GM10248 (cell line): ENCODE measurements at places on chromosomes 7 and 10.

DNA sequence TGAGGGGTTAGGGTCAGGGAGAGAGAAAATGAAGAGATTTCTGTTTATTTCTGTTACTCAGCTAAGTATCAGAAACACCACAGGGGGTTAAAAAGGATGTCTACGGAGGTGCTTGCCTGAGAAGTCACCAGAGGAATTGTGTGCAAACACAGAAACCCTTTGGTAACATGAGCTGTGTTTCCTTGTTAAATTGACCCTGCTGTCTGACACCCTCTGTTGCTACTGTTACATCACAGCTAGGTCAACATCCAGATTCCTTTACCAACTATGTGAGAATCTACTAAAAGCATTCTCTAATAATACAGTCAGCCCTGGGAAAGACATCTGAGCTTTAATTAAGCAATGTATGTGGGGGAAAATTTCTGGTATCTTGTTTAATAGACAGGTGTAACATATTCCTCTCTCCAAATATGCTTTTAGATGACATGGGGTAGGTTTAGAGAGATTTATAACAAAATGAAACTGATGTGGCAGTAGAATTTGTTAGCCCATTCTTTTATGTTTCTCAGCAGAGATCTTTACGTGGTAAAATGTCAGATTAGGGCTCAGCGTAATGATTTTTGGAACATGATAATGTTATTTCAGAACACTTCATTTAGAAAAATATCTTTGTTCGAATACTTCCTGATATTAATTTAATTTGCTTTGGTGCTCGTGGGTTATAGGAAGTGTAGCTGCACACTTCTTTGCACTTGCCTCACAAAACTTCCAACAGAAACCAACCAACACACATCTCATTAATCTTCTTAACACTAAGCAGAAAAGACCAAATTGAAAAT is 168.0 kb upstream of the AHR start:
- DNase-seq = no peak

GRCh38 chr10:47175181-47176123 is 124.5 kb upstream of the GDF10 start:
- no peak for DNase-seq

- no peak for DNase-seq
These were observed 26.2 kb downstream of the PALD1 start for GRCh38 chr10:70504521-70505358.

DNA sequence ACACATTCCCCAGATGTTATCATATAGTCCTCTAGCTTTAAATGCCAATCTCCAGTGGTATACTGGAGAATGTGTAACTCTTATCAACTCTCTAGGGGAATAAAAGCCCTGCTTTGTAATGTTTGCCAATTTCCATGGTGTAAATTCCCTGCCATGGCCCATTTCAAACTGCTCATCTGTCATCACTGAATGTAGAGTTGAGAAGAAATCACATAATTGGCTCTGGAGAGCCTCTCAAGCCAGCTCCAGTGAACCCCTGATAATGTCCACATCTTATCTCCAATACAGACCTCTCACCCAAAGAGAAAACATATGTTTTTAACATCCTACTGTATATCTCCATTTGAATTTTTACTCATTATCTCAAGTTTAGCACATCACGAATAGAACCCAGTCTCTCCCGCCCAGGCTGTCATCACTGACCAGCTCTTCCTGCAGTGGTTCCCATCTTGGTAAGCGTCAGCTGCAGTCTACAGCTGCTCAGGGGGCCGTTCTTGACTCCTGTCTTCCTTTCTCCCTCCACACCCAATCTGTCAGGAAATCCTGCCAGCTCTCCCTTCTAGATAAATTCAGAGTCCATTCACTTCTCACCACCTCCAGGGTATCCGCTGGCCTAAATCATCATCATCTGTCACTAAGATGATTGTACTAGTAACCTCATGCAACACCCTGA is 332.4 kb downstream of the FRMD4A start:
- DNase-seq = no peak

DNA sequence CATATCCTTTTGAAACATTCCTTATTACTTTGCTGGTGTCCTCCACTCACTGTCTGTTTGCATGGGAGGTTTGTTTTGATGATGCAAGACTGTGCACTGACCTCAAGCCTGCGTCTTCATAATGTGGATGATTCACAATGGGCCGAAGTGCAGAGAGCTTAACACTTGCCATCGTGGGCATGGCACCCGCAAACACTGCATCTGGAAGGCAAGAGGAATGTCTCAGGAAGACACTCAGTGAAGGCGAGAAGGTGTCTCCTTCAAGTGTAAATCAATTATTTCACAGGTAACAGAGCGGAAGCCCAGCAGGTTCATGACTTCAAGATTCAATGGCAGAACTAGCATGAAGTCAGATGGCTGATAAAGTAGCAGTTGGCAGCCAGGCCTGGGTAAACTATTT is 98.1 kb downstream of the DPY19L1 start:
- no peak for DNase-seq

- DNase-seq = no peak
These were observed 490.0 kb downstream of the PTPRN2 start for GRCh38 chr7:158097453-158098124.

DNA sequence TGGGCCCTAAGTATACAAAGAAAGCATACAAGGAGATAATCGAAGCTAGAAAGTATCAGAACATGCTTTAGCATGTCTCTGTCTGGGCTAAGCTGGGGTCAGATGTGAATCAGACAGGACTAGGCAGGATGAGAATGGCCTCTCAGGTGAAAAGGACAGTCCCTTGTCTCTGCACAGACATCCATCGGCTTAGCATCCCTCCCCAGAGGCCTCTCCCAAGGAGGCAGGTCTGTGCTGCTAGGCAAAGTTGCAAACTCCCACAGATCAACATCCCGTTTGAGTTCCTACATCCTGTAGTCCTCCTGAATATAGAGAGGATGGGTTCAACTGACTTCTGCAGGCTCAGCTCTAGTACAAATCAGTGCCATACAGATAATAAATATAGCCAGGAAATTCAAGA is 24.5 kb downstream of the CHST15 start:
- no peak for DNase-seq

GRCh38 chr7:34727464-34727995 is 69.5 kb downstream of the NPSR1 start:
- DNase-seq = no peak

- no peak for DNase-seq
These were observed 249.1 kb downstream of the DNAJB9 start for GRCh38 chr7:108818742-108819141.

GRCh38 chr10:43237128-43237527 is 29.7 kb downstream of the RASGEF1A start:
- no peak for DNase-seq

DNA sequence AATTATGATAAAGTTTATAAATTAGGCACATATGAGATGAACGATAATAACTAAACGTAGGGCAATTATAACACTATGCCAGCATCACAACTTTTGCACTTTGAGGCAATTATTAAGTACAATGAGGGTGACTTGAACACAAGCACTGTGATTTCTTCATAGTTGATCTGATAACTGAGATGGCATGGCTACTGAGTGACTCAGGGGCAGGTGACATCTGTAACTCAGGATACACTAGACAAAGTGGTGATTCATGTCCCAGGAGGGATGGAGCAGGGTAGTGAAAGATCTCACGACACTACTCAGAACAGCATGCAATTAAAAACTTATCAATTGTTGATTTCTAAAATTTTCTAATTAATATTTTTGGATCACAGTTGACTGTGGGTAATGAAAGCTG is 98.3 kb upstream of the ARHGAP21 start:
- DNase-seq = no peak

- DNase-seq = peak; percentile 45
These were observed 29.7 kb downstream of the VIM start for GRCh38 chr10:17257466-17258321.

- DNase-seq = no peak
These were observed 75.3 kb downstream of the HIBADH start for GRCh38 chr7:27587429-27587828.

DNA sequence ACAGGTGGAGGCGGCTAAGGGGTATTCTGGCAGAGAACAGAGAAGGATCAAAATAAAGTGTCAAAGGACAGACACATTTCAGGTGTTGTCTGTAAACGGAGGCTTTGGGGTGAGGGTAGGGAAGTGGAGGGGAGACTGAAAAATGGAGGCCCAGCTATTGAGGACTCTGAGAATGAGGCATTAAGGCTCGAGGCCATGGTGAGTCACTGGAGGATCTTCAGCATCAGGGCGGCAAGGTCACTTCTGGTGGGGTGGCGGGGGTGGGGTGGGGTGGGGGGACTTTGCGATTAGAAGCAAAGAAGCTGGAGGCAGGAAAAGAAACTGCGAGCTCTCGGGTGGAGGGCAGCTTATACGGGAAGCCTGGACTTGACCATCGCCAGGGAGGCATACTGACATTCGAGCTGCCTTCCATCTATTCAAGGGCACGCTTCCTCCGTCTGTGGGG is 58.4 kb upstream of the PCGF5 start:
- peak; percentile 18 for DNase-seq

DNA sequence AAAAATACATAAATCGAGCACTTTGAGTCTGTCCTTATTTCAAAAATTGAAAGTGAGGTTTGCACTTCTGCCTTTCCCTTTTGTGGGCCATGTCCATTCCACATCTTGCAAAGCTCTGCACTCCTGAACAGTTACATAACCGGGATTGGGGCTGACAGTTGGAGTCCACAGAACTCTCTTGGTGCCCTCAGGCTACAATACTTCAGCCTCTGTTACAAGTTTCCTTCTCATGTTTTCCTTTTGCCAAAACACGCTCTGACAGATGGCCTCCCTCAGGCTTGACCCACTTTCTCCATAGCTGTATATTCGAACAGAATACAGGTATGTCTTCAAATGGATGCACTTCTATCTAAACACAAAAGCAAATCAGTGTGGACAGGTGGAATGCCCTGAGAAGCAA is 335.9 kb downstream of the WDR37 start:
- no peak for DNase-seq

DNA sequence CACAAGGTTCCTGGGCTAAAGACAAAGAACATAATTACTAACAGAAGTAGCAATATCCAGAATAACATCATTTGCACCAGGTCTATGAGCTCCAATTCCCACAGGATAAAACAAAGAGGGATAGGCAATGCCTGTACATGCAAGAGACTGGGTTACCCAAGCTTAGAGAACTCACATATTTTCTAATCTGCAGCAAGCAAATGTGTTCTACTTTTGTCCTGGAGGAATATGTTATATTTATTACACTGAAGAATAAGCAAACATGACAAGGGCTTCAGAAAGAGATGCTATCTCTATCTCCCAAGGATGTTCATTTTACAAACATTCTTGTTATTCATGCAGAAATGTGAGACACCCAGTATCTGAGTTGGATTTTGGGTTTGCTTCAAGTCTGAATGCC is 118.6 kb downstream of the MDFIC start:
- DNase-seq = no peak

GRCh38 chr7:100711369-100711768 is 5.4 kb downstream of the POP7 start:
- no peak for DNase-seq

DNA sequence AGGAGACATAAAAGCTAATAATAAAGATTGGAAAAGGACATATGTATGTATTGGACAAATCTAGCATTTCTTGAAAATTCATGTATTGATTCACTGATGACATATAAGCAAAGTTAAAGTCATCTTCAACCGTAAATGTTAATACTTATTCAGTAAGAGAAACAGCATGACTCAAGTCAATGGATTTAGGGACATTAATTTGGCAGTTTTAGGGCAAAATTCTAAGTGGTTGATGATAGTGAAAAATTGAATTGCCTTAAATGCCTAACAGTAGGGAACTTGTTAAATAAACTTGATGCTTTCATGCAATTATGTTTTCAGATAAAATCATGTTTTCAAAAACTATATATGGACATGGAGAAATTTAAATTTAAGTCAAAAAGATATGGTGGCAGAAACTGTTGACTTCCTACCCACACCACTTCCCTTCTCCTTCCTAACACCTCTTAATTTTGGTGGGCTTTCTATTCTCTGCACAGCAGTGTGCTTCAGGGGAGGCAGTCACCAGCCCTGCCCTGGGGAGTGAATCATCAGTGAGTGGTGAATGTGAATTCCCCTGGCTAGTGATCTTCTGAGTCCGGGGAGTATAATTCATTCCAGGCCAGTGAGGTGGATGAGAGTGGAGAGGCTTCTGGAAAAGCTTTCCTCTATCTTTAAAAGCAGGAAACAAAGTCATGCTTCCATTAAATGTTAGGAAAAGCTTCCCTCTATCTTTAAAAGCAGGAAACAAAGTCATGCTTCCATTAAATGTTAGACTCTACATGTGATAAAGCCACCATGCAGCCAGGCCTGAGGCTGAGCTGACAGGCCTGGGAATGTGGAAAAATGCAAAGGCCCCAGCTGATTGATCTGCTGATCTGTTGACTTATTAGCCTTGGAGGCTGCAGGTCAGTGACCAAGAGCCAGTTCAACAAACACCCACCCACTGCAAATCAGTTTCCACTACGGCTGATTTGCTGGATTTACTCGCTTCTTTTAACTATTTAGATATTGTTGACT is 25.2 kb upstream of the ITGB1 start:
- no peak for DNase-seq

- DNase-seq = no peak
These were observed 84.1 kb downstream of the CPXM2 start for GRCh38 chr10:123807444-123808035.

DNA sequence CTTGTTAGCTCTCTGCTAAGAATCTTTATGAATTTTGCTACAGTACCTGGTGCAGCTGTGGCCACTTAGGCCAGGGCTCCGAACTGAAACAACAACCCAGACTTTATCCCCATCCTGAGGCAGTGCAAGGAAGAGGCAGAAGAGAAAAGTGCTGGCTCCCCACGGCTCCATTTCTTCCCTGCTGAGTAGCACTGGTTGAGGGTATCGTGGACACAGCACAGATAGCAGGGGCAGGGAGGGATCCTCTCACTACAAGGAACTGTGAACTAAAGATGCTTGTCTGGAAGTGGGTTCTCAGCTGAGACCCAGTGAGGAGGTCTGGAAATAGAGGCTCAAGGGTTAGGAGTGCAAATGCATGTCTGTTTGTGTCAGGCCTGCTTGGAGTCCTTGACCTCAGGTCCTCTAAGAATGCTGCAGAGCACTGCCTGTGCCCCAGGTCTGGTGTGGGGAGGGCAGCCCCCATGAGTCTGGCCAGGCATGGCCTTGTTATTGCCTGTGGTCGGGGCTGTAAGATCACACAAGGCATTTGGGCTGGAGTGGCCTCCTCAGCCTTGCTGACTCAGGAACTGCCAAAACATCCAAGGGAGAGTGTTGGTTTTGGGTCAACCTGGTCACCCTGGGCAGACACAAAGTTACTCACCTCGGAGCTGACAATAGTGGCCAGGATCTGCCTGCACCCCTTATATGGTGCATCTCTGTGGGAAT is 58.1 kb downstream of the DMBT1 start:
- DNase-seq = no peak

DNA sequence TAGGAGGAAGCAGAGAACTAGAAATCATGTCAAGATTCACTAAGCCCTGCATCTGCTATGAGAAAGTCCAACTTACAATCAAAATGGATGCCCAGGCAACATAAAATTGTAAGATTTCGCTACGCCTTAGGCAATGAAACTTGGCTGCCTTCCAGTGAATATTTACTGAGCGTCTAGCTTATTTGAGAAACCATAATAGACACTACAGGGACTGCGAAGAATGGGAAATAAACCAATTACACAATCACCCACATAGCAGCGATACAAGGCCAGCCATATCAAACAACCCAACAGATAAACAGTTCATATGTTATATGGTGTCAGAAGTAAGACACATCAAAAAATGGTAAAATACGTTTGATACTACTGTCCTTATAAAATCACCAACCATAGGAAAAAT is 545.0 kb upstream of the C7orf33 start:
- DNase-seq = no peak

- DNase-seq = no peak
These were observed 7.7 kb downstream of the DDX56 start for GRCh38 chr7:44565795-44566559.

- no peak for DNase-seq
These were observed 79.1 kb downstream of the SUGCT start for GRCh38 chr7:40213856-40214255.
